SK-MEL-5 (cell line): ENCODE measurements at places on chromosomes 7 and 10. TPM values are rescaled to one million over a fixed set of nuclear protein-coding genes. Genes with fewer than 3 reads are reported as not detected.

- DNase-seq: peak; percentile 39
Measured at GRCh38 chr7:139889186-139889871, 60.3 kb downstream of the TBXAS1 start.

GRCh38 chr7:25726170-25726780 is 425.7 kb upstream of the NFE2L3 start:
- peak; percentile 59 for DNase-seq

- no peak for DNase-seq
Measured at GRCh38 chr10:116146372-116147140, 126.5 kb downstream of the GFRA1 start.

GRCh38 chr7:45001138-45001694 is 1.2 kb downstream of the CCM2 start:
- no peak for DNase-seq

DNA sequence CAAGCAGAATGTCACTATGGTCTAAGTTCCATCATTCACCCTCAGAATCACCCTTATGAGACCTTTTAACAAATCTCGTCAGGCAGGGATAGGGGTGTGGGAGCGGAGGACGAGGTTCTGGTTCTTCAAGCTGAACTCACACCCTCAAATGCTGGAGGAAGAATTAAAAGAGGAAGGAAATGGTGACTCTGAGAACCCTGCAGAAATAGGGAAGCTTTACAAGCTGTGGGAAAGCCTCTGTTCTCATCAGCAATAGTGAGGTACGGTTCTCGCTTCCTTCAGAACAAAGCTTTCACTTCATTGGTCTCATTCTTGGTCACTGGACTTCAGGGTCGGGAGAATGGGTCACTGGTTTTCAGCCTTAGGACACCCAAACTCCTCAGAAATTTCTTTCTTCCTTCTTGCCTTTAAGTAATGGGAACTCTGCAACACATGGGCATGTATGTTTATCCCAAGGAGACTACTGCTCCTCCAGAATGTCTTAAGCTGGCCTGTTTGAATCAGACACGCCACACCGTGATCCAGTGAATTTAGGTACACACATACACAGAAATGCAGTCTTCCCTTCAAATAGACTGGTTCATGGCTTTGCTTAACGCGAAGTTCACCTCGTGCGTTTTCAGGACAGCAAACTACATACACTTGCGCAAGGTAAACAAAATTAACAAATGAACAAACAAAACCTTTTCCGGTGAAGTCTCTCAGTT is 226.0 kb downstream of the SFMBT2 start:
- DNase-seq: no peak

- DNase-seq: no peak
Measured at GRCh38 chr7:90625051-90625450, 28.9 kb downstream of the CDK14 start.

GRCh38 chr10:129410688-129411392 is 56.2 kb upstream of the MGMT start:
- DNase-seq: no peak

GRCh38 chr10:12535656-12536055 is 186.3 kb downstream of the CAMK1D start:
- DNase-seq: no peak

DNA sequence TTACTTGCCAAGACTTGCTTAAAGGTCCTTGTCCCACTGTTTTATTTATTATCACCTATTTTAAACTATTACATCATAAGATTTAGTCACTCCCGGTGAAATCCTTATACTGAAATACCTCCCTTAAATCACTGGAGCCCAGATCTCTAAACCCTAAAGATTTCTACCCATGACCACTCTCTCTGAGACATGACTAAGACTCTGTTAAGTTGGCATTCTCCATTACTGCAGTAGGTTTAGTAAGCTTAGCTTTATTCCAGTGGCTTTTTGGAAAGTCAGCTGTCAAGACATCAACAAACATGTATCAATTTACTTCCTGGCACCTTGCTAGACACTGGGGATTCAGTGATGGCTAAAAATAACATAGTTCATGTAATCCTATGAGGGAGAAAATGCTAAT is 874.2 kb downstream of the KCNMA1 start:
- no peak for DNase-seq

GRCh38 chr10:79230328-79230830 is 116.9 kb upstream of the PPIF start:
- DNase-seq: no peak

DNA sequence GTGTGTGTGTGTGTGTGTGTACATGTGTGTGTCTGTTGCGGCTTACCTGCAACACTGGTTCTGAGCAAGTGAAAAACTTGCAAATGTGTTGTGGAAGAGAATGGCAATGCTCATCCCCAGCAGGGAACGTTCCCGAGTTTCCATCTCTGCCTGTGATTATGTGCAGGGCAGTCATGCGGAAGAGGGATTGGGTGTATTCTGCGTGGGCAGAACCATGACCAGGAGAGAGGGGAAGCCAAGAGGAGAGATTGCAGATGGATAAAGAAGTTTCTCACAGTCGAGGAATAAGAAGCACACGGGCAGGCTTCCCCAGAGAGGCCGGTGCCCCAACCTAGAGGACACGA is 99.9 kb downstream of the CTBP2 start:
- no peak for DNase-seq

- DNase-seq: no peak
Measured at GRCh38 chr7:104412911-104413310, 84.5 kb downstream of the LHFPL3 start.

DNA sequence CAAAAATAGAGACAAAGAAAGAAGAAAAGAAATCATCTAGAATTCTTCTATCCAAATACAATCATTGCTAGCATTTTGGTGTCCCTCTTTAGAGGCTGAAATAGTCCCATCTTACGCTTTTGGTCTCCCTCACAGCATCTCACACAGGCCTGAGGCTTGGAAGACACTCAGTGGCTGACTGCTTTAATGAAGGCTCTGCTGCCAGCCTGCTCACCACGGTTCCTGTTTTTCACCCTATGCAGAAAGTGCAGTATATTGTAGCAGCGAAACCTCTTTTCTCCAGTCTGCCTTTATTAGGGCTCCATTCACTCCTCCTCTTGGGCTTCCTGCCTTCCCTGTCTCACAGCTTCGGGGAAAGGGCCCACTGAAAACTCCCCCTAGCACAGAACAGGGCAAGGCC is 102.2 kb downstream of the JCAD start:
- no peak for DNase-seq

DNA sequence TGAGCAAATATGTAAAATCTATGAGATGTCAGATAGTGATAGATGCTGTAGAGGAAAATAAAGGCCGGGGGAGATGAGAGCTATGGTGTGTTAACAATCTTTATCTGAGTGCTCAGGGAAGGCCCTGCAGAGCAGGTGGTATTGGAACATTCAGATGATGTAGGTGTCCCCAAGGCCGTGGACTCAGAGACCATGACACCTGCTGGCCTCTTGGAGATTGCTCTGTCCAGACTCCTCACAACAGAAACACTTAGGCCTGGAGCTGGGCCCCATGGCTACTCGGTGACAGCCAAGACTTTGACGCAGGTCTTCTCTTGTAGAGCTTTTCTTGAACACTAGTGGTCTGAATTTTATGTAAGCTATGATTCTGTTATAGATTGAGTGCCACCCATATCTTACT is 13.3 kb downstream of the AKR1E2 start:
- peak; percentile 19 for DNase-seq

- peak; percentile 80 for DNase-seq
Measured at GRCh38 chr7:14233076-14233867, 243.8 kb upstream of the ETV1 start.

DNA sequence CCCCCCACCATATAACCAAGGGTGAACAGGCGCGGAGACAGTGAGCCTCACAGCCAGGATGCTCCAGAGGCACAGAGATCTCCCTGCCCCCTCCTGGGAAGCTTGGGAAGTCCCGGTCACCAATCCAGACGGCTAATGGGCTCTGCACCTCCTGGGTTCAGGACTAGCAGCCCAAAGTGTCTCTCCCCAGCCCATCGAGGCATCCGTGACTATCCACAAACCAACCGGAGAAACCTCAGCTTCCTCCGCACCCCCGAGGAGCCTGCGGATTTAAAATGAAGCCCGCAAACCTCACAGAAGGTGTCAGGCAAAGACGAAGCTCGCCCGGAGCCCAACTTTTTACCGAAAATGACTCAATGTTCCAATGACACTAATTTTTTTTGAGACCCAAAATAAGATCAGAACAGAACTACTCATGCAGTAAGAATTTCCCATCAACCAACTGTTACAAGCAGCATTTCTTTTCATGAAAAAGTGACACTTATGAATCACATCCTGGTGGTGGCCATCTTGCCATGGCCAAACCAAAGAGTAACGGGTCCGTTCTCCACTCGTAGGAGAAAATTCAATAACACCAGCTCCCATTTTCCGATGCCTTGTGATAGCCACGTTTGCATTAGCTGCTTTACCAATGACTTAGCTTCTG is 6.0 kb downstream of the PDGFA start:
- DNase-seq: no peak

DNA sequence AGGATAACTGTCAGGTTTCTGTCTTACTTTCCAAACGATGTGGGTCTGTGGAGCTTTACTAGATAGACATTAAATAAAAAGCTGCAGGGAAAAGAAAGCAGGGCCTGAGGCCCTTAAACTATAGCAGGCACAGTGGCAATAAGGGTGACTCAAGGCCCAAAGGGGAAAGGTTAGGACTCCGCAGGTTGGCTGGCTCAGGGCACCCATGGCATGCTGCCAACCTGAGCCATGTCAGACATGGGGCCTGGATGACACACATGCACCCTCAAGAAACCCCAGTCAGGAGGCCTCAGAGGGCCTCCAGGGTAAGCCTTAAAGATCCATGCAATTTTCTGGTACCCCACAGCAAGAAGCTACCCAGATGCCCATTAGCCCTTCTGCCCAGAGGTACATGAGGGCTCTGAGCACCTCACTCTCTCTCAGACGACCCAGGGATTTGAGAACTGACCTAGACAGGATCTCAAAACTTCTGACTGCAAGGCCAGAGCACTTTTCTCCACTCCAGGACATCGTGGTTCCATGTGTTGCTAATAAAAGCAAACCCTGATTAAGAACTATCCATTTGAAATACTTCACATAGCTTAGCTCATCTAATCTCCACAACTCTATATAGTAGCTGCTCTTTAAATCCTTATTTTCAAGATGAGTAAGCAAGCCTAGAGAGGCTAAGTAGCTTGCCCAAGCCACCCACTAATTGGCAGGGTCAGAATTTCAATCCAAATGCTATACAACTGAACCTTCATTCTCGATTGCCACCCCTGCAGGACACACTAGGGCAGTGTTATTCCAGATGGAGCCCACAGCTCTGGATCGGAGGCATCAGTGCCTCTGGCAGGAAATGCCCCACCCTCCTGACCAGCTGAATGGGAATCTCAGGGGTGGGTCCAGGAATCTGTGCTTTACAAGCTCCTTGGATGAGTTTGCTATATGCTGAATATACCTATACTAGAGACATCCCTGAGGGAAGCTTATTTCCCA is 132.5 kb upstream of the EFCAB10 start:
- DNase-seq: no peak

DNA sequence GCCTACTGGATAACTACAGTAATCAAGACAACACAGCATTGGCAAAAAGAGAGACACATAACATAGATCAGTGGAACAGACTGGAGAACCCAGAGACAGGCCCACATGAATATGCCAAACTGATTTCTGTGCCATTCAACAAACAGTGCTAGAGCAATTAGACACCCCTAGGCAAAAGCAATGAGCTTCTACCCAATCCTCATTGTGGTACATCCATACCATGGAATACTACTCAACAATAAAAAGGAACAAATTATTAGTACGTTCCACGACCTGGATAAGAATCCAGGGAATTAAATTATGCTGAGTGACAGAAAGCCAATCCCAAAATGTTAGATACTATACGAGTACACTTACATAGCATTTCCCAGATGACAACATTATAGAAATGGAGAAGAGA is 2.8 kb upstream of the SVIL start:
- no peak for DNase-seq

- DNase-seq: no peak
Measured at GRCh38 chr10:89163265-89163995, 43.7 kb downstream of the CH25H start.

GRCh38 chr7:36472141-36472729 is 82.6 kb downstream of the ANLN start:
- DNase-seq: no peak

GRCh38 chr7:55534262-55534915 is 37.9 kb downstream of the VOPP1 start:
- no peak for DNase-seq

GRCh38 chr10:71970331-71970730 is 6.1 kb downstream of the CHST3 start:
- peak; percentile 51 for DNase-seq

Gene NEUROD6
- not detected in 2 replicates for total RNA-seq

Gene MDFIC
- 30.8 and 32.4 TPM in 2 replicates for total RNA-seq

Gene HOXA11
- 0.08 and 0.16 TPM in 2 replicates for total RNA-seq

Gene MARVELD1
- 27.4 and 28.4 TPM in 2 replicates for total RNA-seq

Gene MTERF1
- 32.1 and 35.6 TPM in 2 replicates for total RNA-seq

Gene PRPF18
- 17.0 and 24.7 TPM in 2 replicates for total RNA-seq

Gene LEP
- total RNA-seq: not detected in 2 replicates

Gene FANK1
- 1.6 TPM in 1 of 2 replicates, not detected in the other for total RNA-seq

Gene CBX3
- 484 and 490 TPM in 2 replicates for total RNA-seq

Gene HTRA1
- 113 and 119 TPM in 2 replicates for total RNA-seq
